ENCODE measurements at places on chromosomes 13 and 19. TPM values are rescaled to one million over a fixed set of nuclear protein-coding genes. Genes with fewer than 3 reads are reported as not detected.

CPB2 gene
- not detected for total RNA-seq

PSG6 gene
- total RNA-seq, result not detected

GPR4 gene
- total RNA-seq, result 1.3 TPM

N4BP2L1 gene
- 17.0 TPM for total RNA-seq

GRCh38 chr13:95002126-95002525 lies 289.8 kb upstream of the SOX21 start:
- DNase-seq, result no peak

DNA sequence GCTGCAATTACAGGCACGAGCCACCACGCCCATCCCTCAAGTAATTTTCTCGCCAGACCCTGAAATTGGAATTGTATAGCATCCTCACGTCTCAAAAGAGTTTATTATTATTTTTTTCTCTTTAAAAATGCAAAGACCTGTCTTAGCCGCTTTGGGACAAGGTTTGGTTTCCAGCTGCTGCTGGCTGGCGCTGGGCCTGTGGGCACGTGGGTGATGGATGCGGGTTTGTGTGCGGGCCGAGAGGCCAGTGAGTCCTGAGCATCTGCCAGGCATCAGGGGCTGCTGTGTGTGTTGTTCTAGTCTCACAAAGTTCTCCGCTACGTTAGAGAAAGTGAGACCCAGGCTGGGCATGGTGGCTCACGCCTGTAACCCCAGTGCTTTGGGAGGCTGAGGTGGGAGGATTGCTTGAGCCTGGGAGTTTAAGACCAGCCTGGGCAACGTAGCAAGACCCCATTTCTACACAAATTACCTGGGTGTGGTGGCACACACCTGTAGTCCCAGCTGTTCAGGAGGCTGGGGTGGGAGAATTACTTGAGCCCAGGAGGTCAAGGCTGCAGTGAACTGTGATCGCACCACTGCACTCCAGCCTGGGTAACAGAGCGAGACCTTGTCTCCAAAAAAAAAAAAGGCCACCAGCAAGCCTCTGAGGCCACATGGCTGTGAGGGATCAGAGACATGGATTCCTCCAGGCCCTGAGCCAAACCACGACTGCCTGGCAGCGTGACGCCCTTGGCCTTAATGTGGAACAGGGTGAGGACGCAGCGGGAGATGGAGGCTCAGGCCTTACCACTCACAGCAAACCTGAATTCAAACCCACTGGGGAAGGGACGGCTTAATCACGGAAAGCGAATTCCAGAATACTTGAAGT lies 4.7 kb upstream of the TMPRSS9 start:
- DNase-seq, result no peak

DNA sequence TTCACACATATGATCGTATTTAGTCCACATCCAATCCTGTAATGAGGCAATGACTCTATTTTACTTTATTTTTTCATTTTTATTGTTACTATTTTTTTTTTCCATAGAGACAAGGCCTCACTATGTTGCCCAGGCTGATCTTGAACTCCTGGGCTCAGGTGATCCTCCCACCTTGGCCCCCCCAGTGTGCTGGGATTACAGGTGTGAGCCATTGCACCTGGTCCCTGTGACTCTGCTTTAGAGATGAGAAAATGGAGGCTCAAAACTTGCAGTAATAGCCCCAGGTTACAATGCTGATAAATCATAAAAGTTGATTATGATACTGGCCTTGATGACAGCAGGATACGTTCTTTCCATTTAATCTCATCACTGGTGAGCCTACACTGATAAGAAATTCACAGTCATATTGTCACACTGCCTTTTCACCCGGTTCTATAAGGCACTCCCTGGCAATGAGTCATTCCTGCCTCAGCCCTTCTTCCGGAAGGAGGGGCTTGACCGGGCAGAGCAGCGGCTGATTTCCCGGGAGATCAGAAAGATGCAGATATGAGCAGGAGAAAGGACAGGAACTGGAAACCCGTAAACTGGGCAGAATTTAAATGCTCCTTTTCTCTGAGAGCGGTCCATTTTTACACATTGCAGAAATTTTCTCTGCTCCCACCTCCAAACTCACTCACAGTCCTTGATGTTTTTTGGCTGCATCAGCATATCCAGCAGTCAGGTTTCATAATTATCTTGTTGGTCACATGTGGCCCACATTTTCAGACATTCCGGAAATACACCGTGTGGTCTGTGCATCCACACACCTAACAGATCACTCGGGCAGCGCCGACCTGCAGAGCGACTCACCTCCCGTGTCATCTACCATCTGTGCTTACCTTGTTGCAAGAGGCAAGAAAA lies 616.4 kb downstream of the EFNB2 start:
- DNase-seq, result no peak

DNA sequence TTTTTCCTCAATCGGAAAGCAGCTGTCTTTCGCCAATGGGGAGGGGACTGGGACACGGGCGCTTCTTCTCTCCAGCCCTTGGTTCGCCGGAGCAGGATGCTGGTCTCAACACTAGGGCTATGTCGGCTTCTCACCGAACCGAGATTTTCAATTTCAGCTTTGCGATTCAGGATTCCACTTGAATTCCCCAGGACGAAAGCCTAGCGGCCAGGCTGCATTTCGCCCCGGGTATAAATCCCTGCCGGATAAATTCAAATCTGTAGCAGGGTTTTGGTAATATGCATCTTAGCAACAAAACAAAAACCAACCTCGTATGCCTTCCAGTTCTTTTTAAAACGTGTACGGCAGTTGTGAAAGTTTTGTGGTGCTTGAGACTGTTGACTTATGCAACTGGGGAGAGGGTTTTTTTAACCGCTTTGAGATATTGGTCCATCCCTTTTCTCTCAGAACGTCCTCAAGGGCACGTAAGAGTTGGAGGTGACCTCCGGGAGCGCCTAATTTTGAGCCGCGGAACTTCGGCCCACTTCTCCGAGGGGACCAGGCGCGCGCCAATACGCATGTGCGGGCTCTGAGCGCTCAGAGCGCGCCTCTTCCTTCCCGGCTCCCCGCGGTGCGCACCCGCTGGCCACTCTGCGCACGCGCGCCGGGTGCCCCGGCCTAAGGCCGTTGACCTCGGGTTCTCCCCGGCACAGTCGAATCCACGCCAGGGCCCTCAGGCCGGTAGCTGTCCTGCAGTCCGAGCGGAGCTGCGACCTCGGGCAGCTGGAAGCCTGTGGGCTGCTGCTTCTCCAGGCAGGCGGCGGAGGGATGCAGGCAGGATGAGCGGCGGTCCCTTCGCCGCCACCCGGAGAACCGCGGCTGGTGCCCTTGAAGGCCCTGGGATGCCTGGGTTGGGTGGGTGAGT lies 7.6 kb downstream of the POU4F1 start:
- no peak for DNase-seq

DNA sequence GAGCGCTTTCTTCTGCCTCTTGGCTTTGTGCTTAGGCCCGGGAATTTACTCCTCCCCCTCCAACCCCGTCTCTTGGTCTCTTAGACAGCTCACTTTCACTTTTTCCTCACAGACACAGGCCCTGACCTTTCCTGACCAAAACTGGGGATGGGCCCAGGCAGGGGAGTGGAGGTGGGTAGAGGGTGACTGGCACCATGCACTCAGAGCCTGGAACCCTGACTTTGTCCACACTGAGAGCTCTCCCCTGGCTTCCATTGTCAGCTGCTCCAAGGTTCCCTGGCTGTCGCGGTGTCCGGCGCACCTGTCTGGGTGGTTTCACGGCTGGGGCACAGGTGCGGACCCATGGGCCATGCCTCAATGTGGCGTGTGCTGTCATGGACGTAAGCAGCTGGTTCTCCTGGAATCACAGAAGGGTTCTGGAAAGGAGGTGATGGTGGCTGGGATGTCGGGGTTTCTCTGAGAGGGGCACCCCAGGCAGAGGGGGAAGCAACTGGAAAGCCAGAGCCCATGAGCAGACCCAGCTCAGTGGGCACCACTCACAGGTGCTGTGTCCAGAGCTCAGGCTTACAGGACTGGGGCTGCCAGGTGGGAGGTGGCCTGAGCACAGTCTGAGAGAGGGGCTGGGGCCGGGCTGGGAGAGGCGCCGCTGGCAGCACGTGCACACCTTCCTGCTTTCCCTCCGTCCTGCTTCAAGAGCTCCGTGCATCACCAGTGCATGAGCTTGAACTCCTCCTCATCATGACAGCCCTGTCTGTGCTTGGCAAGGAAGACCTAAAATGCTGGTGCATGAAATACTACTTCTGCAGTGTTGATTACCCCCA lies 28.0 kb upstream of the C1QTNF9 start:
- no peak for DNase-seq

DNA sequence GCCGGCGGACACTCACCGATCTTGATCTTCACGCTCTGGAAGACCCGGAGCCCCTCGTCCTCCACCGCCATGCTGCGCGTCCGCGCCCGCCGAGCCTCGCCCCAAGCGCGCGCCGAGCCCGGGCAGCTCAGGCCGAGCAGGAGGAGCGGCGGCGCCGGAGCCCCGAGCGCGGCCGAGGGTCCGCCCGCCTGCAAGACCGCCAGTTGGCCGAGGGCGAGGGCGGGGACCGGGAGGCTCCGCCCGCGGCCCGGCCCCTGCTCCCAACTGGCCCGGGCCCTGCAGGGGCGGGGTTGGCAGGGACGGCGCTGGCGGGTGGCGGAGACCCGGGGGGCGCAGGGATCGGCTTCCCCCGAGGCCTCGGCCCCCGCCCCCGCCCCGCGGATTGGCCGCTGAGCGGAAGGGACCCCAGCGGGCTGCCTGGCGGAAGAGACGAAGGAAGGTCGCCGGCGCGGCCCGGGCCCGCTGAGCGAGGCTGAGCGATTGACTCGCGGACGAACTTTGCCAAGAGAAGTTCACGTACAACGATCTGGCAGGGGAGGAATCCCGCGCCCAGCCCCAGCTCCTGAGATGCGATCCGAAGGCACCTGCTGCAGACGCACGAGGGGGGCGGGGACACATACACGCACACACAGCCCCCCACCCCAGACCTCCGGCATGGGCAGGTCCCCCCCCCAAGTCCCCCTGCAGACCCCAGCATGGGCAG lies at the start of gene RASA3:
TSS of gene RASA3 (minus strand) at position 205 of the 703 bp plus-strand sequence. CDS start at position 71, 134 bp downstream.
- DNase-seq, result no peak

DNA sequence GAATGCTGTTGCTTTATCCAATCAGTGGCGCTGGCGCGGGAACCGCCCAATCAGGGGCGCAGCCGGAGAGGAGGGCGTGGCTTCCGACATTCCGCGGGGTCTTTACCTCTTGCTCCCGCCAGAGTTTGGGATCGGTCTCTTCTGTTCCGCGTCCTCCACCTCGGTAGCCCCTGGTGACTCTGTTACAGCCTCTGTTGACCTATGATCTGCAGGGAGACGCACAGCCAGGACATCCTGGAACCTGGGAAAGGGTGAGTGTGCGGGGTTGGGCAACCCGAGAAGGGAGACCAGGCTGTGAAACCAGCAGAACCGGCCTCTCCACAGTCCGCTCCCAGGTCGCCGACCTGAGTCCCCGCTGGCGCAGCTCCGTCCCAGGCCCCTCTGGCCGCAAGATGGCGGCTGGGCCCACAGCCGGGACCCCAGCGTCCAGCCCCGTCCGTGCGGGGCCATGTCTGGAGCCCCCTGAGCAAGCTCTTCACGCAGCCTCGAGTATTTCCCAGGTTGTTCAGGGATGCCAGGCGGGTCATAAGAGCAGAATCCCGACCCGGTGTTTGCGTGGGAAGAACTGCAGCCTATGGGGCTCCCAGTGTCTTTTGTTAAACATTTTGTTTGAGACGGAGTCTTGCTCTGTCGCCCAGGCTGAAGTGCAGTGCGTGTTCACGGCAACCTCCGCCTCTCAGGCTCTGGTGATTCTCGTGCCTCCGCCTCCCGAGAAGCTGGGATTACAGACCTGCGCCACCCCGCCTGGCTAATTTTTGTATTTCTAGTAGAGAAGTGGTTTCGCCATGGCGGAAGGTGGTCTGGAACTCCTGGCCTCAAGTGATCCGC lies 4.4 kb upstream of the ZNF681 start:
- peak; percentile 19 for DNase-seq

GRCh38 chr19:58434217-58434616 lies 5.7 kb downstream of the ZNF132 start:
- DNase-seq, result no peak

DNA sequence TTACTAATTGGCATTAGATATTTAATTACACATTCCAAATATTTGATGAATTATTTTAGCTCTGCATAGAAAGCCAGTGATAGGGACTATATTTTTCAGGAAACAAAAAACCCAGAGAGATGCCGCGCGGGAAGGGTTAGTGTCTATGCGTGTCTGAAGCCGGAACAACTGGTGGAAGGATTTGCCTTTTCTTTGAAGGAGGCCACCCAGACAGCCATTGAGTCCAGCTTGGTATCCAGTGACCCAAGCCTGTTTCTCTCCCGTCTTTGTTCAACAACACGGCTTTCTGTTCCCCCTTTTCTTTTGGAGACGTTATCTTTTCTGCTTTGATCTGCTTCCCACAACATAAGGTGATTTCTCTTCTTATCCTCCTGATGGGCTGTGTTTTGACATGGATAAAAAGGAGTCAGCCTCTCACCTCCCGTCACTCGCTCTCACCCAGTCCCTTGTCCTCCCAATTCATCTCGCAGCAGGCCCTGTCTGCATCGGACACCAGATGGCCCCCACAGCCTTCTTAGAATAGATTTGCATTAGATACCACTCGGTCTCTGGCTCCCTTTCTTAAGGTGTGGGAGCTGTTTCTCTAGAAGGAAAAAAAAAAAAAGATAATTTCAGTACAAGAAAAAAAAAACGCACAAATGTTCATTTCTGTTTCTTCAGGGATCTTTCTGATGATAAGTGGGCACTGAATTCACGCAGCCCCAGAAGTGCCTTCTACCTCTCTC lies 361.8 kb downstream of the ZNF536 start:
- DNase-seq, result no peak

- no peak for DNase-seq
Measured at GRCh38 chr19:1455336-1456120, 5.6 kb downstream of the APC2 start.

DNA sequence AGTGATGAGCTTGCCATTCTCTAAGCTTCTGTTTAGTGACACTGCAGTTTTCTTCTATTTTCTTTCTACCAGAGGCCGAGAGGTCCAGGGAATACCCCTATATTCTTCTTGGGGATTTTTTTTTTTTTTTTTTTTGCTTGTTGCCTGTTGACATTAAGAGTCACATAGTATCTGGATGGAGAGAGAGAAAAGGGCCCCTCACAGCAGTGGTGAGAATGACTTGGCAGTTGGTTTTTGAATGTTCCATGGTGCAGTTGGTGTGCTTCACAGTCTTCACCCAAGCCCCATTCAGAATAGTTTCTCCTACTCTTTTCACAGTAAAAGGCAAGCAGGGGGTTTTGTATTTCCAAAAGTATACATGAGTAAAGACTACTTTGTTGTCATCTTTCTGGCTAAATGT lies 577.9 kb downstream of the LMO7 start:
- DNase-seq, result no peak

DNA sequence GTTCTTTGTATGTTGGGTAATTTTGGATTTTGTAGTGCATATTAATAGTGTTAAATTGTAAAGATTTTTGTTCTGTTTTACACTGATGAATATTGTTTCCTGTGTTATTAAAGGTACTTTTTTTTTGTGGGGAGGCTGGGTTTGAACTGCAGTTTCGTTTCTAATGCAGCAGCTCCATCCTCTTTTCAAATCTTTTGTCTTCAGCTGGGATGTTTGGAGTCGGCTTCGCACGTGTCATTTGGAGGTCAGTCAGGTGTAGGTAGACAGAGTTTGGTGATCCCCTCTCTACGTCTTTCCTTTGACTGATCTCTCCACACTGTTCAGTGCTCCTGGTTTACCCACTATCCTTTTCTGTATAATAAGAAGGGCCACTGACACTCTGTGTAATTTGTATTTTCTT lies 30.3 kb downstream of the TDRD3 start:
- DNase-seq, result no peak
